Islet precursor cell (in vitro differentiated cells): ENCODE measurements at places on chromosomes 2 and 18.

- DNase-seq = peak; percentile 81
Measured at GRCh38 chr2:25270061-25270460, 71.7 kb downstream of the DNMT3A start.

GRCh38 chr2:47088371-47089082 lies 66.6 kb downstream of the STPG4 start:
- DNase-seq = peak; percentile 73

DNA sequence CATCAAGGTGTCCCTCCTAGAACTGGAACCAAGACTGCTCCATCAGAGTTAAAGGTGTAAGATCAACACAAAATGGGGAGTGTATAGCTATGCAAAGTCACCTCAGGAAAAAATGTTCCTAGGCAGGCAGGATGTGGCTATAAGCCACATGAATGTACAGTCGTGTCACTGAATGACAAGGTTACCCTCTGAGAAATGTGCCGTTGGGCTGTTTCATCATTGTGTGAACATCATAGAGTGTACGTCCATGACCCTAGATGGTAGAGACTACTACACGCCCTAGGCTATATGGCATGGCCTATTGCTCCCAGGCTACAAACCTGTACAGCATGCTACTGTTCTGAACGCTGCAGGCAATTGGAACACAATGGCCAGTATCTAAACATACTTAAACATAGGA lies 24.5 kb downstream of the TYMS start:
- DNase-seq = no peak

DNA sequence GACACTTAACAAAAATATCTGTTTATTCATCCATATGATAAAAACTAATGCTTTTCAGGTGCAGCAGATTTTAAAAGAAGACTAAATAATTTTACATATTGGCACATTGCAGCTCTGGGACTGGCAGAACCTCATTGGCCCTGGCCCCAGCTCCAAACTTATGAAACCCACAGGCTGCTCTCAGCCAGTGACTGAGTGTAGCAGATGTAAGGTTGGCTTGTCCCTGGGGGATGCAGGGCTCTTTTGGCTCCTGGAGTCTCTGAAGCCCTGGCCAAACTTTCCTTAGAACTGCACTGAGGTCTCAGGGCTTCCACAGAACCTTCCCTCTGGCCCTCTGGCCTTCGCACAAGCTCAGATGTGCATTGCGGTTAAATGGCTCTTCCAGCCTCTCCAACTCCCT lies 725.0 kb upstream of the SOX11 start:
- no peak for DNase-seq

DNA sequence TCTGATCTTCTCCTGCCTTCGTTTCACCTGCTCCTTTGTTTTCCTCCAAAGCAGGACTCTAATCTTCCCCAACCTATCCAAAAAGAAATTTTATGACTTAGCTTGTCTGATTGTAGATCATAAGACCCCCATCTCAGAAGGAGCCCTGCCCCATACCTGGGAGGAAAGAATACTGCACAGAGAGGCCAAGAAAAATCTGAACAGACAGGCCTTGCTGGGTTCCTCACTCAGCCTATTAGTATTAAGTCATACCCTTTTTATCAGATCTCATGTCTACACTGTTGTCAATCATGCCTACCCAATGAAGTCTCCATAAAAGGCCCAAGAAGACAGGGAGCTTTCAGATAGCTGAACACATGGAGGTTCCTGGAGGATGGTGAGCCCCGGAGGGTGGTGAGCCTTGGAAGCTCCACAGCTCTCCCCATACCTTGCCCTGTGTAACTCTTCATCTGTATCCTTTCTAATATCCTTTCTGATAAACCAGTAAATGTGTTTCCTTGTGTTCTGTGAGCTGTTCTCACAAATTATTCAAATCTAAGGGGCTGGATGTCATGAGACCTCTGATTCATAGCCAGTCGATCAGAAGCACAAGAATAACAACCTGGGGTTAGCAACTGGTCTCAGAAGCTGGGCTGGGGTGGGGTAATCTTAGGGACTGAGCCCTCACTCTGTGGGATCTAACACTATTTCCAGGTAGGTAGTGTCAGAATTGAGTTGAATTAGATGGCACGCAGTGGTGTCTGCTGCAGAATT lies 108.8 kb downstream of the SPOPL start:
- no peak for DNase-seq

DNA sequence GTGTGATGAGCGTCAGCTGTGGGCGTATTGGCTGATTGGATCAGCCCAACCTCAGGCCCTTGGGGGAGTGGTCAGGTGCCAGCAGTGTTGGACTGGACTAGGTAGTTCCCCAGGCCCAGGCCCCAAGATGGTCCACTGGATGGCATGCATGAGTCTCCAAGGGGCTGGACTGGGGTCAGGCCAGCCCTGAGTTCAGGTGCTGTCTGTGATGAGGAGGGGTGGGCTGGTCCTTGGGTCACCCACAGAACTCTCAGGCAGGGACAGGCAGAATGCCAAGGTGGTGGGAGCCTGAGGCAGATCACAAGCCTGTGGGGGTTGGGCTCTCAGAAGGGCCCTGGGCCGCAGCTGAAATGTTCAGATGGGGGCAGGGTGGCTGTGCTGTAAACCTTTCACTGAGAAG lies 59.5 kb upstream of the THUMPD2 start:
- DNase-seq = peak; percentile 41

DNA sequence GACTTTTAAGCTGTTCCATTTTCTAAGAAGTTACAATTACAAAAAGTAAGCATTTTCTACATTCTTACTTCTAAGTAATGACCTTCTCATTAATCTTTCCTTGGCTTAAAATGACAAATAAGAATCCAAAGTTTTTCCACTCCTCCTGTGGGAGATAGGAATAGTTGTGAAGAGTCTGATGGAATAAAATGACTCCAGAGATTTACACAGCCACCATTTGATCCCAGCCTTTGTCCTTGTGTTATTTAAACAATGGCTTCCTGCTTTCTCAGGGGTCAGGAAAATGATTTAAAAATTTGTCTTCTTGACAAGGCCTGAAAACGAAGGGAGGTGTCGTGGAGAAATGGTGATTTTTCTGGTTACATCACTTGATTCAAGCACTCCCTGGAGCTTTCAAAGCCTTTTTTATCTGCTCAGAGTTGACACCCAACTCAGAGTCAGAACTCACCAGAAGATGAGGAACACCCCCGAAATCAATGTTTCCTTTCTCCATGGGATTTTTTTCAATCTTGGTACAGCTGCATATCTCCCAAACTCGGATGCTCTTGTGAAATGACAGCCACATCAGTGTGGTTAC lies 106.5 kb downstream of the GALNT3 start:
- DNase-seq = no peak

GRCh38 chr2:236711440-236711839 lies 141.8 kb downstream of the ACKR3 start:
- DNase-seq = no peak

GRCh38 chr2:174280596-174280995 lies 32.3 kb upstream of the OLA1 start:
- no peak for DNase-seq
